ENCODE measurements at places on chromosomes 7 and 10.

- DNase-seq = no peak
These were observed 28.4 kb downstream of the ITGB1 start for GRCh38 chr10:32929634-32930033.

GRCh38 chr7:142862351-142862750 lies 7.5 kb downstream of the EPHB6 start:
- no peak for DNase-seq

GRCh38 chr7:22935269-22935668 lies 78.7 kb downstream of the HYCC1 start:
- DNase-seq = no peak

- no peak for DNase-seq
These were observed 2.9 kb upstream of the RBM20 start for GRCh38 chr10:110641256-110641655.

GRCh38 chr7:13984831-13985685 lies 4.4 kb downstream of the ETV1 start:
- no peak for DNase-seq

DNA sequence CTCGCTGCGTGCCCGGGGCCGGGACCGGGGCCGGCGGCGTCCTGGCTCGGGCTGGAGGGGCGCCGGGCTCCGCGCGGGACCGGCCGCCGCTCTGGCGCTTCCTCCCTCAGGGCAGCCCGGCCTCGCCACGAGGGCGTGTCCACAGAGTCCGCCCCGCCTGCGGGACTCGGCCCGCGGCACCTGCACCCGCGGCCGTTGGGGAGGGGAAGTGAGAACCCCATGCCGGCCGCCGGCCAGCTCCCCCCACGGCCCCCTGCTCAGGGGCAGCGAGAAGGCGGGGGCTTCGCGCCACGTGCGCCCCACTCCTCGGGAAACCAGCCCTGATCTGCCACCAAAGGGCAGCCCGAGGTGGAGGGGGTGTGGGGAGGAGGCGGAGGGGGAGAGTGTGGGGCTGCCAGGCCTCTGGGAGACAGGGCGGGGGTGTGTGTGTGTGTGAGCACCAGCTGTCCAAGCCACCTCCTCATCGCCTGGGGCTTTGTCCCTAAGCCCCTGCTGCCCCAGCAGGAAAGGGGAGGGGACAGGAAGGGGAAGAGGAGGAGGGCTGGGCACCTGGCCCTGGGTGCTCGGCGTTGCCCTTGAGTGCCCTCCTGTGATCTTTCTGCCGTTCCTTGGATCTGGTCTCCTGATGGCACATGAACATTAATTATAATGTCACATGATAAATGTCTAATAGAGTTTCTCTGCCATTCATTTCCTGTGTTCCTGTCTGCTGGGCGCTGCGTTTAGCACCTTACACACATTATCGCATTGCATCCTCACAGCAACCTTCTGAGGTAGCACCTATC lies at the start of gene PIK3AP1:
Gene PIK3AP1 (minus strand): TSS at position 93 of the 785 bp plus-strand sequence. CDS start 120 bp downstream, outside the sequence.
- peak; percentile 65 for DNase-seq

DNA sequence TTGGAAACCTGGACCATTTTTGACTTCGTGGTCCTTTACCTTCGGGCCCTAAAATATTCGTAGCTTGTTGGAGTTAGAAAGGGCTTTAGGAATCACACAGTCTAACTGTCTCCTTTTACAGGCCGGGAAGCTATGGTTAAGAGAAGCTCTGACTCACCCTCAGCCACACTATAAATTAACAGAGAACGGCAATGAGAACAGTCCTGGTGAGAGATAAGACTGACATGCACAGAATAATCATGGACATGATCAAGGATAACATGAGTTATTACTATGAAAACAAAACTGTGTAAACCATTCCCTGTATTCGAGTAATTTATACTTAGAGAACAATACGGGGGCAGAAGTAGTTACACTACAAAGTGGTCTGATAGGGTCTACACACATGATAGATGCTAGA lies 162.5 kb upstream of the MALRD1 start:
- DNase-seq = no peak

Data from HuH-7.5 (cell line).